Cortex of kidney (tissue), 1 donor: ENCODE measurements at places on chromosomes 5 and 9.

DNA sequence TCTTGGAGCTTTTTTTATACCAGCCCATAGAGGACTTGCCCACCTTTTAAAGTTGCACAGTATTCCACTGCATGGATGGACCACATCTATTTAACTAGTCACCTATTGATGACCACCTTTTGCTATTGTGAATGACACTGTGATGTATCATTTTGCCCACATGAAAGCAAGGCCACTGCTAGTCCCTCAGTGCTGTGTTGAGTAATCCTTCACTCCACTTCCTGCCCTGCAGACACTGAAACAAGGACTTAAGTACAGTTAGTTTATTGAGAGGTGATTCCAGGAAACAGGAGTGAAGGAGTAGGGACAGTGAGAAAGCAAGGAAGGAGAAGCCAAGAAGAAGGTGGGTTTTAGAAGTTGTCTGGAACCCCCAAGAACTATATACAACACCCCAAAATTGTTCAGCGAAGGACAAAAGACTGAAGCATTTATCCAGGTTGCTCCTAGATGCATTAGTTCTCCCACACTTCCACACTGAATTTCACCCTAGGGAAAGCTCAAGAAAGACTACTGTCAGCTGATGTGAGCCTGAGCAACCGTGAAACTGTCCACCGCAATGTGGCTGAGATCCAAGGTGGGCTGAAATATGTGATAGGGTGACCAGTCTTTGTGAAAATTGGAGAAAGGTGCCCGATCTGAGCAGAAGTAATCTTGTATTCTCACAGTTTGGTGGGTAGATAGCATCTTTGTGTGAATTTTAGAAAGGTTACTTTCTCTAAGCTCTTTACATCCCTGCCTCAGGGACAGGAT is 45.2 kb upstream of the ANKRD31 start:
- no peak for DNase-seq

DNA sequence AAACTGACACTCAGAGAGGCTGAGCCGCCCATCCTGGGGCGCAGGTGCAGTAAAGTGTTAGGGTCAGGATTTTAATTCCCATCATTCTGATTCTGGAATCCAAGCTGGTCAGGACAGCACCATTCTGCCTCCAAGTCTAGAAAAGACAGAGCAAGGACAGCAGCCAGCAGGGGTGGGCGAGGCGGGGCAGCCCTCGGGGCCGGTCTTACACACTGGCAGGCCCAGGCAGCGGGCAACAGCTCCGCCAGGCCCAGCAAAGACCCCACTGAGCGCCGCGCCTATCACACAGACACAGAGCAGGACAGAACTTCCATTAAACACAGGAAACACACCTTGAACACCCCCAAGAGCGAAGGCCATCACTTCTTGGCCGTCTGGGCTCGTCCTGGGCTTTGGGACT is 66.5 kb upstream of the RXRA start:
- no peak for DNase-seq

GRCh38 chr5:151096001-151096373 is 15.2 kb upstream of the TNIP1 start:
- no peak for DNase-seq

- DNase-seq: no peak
These were observed 3.8 kb downstream of the P4HA2 start for GRCh38 chr5:132223861-132224260.

DNA sequence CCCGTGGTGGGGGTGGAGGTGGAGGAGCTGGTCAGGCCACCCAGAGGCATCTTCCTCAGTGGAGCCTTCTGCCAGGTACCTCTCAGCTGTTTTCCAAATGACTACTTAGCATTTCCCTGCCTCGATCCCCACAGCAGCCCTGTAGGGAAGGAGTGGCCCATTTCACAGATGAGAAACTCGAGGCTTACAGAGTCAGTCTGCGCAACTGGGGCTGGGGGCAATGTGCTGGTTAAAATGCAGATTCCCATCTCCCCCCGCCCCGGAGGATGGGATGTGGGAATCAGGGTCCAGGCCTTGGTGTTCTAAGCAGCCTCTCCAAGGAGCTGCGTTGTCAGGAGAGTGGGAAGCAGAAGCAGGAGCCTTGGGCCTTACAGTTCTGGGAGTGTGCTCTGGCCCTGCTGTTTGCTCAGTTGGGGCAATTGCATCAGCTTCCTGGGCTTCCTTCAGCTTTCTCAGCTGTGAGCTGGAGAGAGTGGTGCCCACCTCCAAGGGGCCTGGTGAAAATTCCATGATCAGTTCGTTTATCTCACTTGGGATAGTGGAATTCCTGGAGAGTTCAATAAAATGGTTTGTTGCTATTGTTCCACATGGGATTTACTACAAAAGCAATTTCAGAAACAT is 19.4 kb downstream of the ERGIC1 start:
- no peak for DNase-seq

DNA sequence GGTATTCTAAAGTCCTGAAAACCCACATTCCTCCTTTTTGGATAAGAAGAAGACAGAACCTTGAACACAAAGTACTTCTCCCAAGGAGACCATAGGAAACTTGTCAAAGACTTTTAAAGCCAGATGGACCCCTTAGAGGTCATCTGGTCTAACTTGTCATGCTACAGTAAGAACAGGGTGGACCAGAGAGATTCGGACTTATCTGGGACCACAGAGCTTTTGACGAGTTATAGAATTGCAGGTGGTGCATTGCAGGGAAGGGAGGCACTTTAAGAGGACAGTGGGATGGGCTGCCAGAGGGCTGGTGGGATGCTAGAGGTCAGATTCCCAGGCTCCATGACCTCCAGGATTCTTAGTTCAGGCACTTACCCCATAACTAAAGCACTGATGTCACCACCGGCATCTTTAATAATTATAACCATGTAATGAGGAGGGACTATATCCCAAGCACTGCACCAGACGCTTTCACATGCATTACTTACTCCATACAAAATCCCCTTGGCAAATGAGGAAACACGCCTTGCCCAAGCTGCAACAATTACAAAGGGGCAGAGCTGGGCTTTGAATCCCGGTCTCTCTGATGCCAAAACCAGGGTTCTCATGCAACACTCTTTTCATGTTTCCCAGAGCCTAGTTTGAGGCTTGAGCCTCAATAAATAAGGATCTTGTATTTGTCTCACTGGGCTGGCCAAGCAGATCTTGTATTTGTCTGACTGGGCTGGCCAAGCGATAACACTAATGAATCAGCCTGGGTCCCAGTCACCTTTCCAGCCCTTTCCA is 12.8 kb upstream of the GPX3 start:
- DNase-seq: no peak

- no peak for DNase-seq
These were observed 72.7 kb downstream of the MTRR start for GRCh38 chr5:7941692-7942091.

DNA sequence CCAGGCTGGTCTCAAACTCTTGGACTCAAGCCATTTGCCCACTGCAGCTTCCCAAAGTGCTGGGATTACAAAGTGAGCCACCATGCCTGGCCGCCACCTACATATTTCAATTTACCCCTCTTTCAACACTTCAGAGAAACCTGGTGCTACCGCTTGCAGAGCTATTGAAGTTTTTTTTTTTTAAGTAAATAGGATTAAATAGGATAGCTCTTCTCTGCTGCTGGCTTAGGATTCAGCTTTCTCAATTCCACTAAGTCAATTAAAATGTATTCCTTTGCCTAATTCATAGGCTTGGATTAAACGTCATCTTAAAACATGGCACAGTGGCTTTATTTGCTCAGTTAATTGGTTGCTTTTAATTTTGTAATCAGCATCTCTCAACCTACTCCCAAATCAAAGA is 41.0 kb downstream of the KIAA1191 start:
- DNase-seq: no peak

- no peak for DNase-seq
These were observed 114.5 kb upstream of the GPR151 start for GRCh38 chr5:146630472-146630871.

GRCh38 chr5:113433862-113434612 is 752 bp downstream of the TSSK1B start:
- DNase-seq: no peak

DNA sequence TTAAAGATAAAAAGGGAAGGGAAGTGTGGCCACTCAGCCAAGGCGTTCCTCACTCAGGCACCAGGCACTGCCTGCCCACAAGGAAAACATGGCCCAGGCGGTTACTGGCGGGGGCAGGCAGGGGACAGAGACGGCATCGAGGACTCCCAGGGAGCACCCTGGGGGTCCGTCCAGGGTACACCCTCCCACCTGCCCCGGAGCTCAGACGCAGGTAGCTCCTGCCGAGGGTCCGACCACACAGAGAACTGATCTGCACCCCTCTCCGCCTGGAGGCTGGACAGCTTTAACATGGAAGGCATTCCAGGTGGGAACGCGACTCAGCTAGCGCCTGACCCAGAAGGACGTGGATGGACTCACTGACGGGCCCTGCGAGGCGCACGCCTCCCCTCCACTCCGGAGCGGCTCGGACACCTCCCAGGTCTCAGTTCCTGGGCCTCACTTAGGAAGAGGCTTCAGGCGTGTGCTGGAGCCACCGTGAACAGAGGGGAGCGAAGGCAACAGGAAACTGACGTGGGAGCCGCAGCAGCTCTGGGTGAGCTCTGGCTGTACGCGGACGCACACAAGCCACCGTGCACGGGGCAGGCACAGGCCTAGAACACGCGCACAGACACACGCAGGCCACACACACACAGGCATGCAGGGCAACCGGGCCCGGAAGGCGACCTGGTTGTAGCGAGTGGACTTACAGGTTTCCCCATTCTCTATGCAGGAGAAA is 47.5 kb downstream of the NKD2 start:
- no peak for DNase-seq

GRCh38 chr9:83451308-83451707 is 86.9 kb downstream of the FRMD3 start:
- no peak for DNase-seq
